ENCODE measurements at places on chromosomes 12 and 14.

GRCh38 chr12:115886666-115887065 is 390.8 kb downstream of the MED13L start:
- no peak for DNase-seq

DNA sequence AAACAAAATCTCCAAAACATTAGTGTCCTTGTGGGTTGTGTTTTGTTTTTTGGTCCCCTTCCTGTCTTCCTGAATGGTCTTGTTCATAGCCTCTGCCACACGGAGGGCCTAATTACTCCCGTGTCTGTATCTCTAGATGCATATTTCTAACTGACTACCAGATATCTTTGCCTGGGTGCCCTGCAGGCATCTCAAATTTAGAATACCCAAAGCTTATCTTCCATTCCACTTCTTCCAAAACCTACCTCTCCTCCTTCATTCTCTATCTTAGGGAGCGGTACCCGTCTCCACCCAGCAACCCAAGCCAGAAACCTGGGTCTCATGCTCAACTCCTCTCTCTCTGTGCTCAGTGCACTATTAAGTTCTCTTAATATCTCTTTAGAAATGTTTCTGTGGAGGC is 10.9 kb upstream of the METAP2 start:
- no peak for DNase-seq

- DNase-seq, result no peak
Observed at GRCh38 chr14:92610849-92611271, 97.3 kb downstream of the RIN3 start.

DNA sequence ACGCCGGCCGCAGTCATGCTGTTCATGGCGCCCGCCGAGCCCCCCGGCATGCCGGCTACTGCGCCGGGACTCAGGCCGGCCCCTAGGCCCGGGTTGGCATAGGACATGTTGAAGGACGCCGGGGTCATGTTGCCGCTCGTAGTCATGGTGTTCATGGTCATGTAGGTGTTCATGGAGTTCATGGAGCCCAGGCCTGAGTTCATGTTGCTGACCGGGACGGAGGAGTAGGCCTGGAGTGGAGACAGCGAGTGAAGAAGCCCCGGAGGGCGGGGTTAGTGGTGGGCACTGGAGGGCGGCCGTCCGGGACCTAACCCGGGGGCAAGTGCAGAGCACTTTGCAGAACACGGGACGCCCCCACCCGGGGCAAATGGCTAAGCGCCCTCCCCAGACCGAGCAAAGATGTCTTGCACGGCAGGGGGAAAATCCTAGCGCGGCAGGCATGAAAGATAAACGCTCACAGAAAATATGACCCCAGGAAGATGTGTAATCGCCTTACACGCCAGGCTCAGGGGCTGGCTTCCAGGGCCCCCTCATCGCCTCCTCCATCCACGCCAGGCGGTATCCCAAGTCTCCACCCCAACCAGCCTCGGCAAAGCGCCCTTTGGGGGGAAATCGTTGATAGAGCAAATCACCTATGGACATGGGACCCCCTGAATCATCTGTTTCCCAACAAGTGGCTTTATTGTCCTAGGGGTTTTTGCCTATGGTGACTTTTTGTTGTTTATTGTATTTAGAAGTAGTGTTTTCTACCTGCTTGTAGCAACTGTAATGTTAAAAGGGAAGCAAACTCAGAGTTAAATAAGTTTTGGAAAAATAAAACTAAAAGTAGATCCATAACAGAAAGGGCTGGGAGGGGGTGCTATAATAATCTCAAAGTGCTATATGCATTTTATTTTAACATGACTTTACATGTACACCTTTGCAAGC is 2.3 kb downstream of the FOXA1 start:
- DNase-seq, result no peak

DNA sequence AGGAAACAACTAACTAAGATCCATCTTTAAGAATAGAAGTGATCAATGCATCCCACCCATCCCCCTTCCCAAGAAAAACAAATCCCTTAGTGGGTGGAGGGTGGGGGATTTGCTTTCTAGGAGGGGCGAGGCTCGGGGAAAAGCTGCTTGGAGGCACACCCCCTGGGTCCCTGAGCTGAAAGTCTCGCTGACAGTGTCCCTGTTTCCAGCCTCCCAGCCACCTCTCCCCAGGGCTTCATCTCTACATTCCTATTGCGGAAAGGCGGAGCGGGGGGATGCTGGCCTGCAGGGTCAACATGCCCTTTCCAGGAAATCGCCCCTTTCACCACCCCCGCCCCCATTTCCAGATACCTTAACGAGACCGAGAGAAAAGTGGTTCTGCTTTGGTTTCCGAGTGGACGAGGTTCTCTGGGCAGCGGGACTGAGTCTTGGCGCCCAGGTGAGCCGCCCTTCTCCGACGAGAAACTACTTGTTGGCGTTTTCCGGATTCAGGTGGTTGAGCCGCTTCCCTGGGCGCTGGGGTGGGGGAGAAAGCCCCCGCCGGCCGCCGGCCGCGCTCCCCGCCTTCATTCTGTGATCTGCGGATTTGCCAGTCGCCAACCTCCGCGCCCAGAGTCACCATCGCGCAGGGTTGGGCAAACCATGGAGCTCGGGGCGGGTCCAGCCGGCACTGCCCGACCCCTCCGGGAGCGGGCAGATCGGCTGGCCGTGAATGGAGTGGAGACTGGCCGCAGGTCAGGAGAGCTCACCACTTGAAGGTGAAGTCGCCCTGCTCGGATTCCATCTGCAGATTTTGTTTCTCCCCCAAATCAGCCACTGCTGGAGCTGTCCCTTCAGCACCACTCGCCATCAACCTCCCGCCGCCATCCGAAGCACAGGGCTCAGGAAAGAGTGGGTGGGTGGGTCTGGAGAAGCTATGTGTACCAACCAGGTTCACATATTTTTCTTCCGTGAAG is 505 bp downstream of the KCNC2 start:
- peak; percentile 25 for DNase-seq

- DNase-seq, result no peak
Observed at GRCh38 chr12:103382736-103383346, 112.9 kb downstream of the C12orf42 start.

- peak; percentile 86 for DNase-seq
Observed at GRCh38 chr14:24296341-24297157, 3.0 kb downstream of the DHRS1 start.

DNA sequence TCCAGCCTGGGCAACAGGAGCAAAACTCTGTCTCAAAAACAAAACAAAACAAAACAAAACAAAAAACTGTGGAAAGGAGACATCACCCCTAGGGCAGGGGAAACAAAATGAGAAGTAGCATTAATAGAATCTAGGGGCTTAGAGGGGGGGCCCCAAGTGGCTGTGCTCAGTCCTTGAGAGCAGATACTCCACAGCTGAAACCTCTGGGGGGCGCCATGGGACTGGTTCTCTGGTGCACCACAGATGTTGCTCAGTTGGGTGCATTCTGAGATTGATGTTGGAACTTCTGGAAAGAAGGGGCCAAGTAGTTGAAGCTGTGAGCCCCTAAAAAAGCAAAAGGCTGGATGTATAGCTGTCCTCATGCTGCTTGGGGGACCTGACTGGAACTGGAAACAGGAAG is 11.8 kb upstream of the SYNE2 start:
- DNase-seq, result no peak

- no peak for DNase-seq
Observed at GRCh38 chr14:74265301-74265965, 26.2 kb downstream of the VSX2 start.

DNA sequence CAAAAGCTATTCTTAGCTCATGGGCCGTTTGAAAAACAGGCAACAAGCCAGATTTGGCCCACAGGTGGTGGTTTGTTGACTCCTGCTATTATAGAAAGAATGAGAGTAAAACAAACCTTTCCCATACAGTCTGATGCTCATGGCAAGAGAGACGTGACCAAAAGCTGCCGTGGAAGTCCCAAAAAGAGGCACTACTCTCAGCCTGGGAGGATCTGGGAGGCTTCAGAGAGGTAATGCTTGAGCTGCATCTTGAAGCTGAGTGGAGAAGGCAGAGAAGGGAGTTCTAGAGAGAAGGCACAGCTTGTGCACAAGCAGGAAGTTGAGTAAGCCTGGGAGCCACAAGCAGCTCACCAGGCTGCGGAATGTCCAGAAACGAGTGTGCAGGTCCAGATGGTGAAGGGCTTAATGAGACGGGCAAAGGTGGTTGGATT is 9.6 kb downstream of the PLXNC1 start:
- peak; percentile 37 for DNase-seq

GRCh38 chr14:92398888-92399636 is 76.1 kb downstream of the SLC24A4 start:
- no peak for DNase-seq

GRCh38 chr12:131559517-131560516 is 151.1 kb upstream of the SFSWAP start:
- no peak for DNase-seq

All from Ammon's horn (tissue), 1 donor.